NCI-H524 (cell line): ENCODE measurements at places on chromosomes 1 and 21.
A peak's percentile ranks its signal among the peaks of the same experiment; 100 is the strongest.

DNA sequence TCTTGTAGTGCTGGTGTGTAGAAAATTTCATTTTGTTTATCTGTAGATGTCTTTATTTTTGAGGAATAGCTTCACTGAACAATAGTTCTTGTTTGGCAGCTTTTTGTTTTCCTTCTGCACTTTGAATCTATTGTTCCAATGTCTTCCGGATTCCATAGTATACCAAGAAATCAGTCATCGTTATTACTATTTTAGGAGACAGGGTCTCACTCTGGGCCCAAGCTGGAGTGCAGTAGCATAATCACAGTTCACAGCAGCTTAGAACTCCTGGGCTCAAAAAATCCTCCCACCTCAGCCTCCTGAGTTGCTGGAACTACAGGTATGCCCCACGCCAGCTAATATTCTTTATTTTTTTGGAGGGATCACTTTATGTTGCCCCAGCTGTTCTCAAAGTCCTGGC lies 67.7 kb upstream of the RGS2 start:
- no peak for DNase-seq

DNA sequence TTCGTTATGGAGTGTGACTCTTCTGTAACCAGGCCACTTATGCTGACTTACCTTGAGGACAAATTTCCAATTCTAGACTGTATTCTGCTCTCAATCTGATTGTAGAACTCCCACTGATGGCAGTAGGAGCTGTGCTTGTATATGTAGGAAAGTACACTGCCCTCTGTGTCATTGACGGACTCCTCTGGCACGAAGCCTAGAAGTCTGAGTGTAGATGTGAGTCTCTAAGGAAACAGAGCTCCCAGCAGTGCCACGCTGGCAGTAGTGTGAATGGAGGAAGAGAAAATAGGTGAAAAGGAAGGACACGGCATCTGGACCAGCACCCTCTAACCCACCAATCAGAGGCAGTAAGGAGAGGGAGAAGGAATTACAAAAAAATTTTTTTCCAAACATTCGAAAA lies 130.4 kb upstream of the ADGRL2 start:
- DNase-seq, result no peak

- DNase-seq, result no peak
Observed at GRCh38 chr1:226772446-226773139, 33.5 kb upstream of the ITPKB start.

- DNase-seq, result no peak
Observed at GRCh38 chr1:36273024-36273423, 33.1 kb upstream of the SH3D21 start.

- no peak for DNase-seq
Observed at GRCh38 chr1:247906504-247907047, 11.2 kb downstream of the OR2W3 start.

GRCh38 chr1:209607102-209607794 lies 23.7 kb downstream of the CAMK1G start:
- no peak for DNase-seq

DNA sequence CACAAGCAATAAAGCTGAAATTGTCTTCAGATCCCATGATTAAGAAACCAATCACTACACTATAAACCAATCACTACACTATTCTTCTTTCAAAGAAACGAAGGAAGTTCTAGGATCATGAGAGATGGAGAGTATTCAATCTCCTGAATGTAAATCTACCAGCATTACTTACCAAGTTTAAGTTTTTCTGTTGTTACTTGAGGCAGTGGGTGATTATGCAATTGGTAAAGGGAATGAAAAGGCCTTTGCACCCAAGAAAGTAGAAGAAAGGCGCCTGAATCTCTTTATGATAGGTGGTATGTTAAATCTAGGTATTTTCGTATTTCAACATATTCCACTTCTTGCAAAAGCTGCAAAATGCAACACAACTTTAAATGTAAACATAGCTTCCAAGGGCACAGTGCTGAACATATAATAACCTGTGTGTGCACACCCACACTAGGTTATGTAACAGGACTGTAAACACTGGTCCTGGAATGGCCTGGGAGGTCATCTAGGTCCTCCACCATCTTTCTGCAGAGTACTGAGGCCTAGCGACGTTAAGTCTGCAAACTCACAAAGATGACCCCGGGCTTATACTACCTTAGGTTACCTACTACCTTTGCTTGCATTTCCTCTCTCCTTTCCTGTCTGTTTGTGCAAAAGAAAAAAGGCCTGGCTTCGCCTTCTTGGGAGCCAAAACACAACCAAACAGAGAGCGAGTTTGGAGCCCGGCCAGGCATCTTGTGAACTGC lies 1.1 kb upstream of the UAP1 start:
- DNase-seq, result no peak

DNA sequence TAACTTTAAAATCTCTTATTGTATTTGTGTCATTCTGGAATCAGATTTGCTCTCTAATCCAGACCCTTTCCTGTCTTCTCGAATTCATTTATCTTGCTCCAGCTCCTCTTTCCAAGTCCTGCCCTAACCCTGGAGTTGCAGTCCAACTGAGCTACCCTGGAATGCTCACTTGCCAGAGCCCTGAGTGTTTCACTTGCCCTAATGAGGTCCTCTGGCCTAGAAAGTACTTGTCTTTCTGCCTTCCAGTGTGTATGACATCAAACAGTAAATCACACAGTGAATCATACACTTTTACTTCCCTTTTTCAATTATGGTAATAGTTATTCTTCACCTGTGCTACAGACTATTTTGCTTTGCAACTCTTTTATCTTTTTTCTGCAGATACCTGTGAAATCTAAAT lies 96.9 kb downstream of the NEK7 start:
- no peak for DNase-seq

DNA sequence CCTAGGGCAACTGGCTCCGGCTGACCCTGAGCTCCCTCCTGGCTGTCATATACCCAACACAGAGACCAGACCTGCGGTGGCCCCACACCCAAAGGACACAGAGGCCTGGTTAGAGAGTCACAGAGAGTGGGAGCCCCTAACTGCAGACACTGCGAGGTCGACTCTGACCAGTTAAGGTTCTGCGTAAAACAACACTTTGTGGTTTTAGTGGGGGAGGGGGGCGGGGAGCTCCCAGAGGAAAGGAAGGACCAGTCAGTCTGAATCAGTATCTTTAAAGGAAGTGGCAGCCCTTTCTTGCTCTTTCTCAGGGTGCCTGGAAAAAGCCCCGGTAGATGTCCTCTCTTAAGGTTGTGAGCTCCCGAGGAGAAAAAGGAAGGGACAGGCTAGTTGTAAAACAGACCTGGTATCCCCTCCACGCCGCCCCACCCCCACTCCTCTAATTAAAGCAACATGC lies 2.4 kb downstream of the SSBP3 start:
- no peak for DNase-seq

DNA sequence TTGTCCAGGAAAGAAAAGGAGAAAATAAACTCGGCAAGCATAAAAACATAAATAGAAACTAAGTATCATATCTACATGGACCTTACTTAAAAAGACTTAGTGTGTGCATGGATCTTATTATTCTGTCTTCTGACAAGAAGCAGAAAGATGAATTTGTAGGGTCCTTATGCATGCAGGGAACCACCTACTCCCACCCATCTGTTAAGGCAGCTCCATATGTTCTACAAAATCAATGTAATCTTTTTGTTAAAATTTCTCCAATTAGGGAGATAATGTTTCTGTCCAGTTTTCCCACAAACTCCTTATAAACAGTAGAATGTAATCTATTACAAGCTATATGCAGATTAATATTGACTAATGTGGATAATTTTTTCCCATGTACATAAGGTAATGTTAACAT lies 13.9 kb upstream of the PTPN14 start:
- DNase-seq, result peak; percentile 70

GRCh38 chr1:118258975-118259374 lies 73.9 kb upstream of the SPAG17 start:
- DNase-seq, result no peak

- DNase-seq, result no peak
Observed at GRCh38 chr1:226738995-226739695, at the start of gene ITPKB. ITPKB (minus strand) TSS chr1:226739282; CDS start chr1:226737458, 1,824 bp downstream.

GRCh38 chr21:42300045-42300583 lies 15.1 kb downstream of the TFF3 start:
- peak; percentile 31 for DNase-seq
